Activated T-cell treated with anti-CD3 and anti-CD28 coated beads for 48 hours (primary cell): ENCODE measurements at places on chromosomes 6 and 20.
A peak's percentile ranks its signal among the peaks of the same experiment; 100 is the strongest.

- DNase-seq = peak; percentile 21
Observed at GRCh38 chr6:105900125-105900937, 185.8 kb upstream of the PRDM1 start.

- DNase-seq = peak; percentile 78
Observed at GRCh38 chr20:16574656-16575355, 1.6 kb upstream of the KIF16B start.

DNA sequence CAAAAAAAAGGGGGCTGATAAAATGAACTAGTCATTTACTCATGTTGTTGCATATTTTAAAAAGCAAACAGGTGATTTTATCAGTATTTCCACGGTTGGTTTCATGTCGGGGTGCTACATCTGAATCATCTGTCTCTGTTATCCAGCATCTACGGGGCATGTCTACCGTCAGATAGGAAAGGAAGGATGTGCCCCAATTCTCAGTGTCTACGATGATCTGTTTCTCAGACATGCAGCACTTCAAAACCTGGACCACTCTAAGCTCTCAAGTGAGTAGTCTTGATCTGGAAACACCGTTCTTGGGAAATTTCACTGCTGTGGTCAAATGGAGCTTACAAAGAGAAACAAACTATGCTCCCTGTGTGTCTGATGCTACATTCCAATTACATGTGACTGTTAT, 240.3 kb upstream of the TAB2 start:
- no peak for DNase-seq

DNA sequence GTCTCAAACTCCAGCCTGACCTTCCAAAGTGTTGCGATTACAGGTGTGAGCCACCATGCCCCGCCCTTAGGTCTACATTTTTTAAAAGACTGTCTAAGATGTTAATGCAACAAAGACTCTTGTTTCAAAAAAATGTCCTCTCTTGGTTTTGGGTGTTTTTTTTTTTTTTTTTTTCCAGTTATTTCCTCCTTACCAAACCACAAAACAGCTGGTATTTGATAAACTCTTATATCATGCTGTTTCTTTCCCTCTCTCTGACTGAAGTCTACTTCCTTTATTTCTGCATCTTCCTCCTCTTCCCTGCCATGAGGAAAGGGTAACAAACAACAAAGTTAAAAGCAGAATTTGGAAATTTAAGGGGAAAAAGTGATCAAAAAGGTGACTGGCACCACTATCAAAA, 21.2 kb downstream of the STK38 start:
- DNase-seq = no peak

GRCh38 chr6:17416806-17417205, 23.4 kb downstream of the CAP2 start:
- no peak for DNase-seq

DNA sequence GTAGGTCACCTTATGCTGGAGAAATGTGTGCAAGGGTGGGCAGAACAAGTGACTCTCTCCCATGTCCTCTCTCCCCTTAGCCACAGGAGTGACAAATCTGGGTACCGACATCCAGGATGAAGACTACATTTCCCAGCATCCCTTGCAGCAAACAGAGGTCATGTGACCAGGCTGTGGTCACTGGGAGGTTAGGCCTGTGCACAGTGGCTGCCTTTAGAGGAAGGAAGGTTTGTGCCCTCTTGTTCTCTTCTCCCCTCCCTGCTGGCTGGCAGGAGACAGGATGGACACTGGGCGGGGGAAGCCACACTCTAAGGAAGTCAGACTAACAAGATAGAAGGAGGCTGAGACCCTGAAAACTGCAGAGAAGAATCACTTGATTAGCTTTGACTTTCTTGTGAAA, 360.2 kb downstream of the PREX1 start:
- DNase-seq = no peak

- no peak for DNase-seq
Observed at GRCh38 chr20:58697867-58698703, 5.5 kb downstream of the NPEPL1 start.

GRCh38 chr6:12148841-12149240, 136.7 kb downstream of the HIVEP1 start:
- no peak for DNase-seq

GRCh38 chr20:62875419-62876361, 14.1 kb upstream of the TCFL5 start:
- no peak for DNase-seq

GRCh38 chr6:96844530-96844929, 7.3 kb upstream of the GPR63 start:
- DNase-seq = no peak

GRCh38 chr6:8888468-8888867, 453.1 kb upstream of the SLC35B3 start:
- DNase-seq = no peak

DNA sequence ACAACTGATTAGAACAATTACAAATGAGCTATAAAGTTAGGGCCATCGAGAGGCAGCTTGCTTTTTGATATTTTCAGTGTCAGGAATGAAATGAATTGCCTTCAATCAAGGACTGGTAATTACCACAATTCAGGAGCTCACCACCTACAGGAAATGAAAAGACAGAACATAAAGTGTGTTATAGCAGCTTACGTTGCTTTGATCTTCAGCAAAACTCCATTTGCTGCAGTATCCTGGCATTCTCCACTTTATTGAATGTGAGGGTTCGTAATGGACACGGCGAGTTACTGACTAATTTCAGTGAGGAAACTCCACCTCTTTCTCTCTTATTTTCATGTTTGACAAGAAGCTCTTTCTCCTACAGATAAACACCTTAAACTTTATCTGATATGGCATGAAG, 440.0 kb upstream of the HSF2 start:
- DNase-seq = no peak

DNA sequence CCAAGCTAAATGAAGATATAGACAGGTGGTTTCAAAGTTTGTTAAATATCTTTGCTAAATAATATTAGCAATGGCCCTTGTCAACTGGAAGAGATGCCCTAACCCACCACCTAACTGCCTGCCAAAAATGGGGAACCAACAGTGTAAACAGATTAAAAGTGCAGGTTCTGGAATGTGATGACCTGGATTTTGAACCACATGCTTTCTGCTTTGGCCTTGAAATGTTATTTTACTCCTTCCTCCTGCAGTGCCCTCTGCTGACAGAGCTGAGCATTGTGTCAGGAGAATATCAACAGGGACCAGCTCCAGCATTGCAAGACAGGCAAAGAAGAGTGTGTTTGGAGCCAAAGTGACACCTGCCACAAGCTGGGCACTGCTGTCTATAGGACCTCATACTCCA, 226.6 kb downstream of the MYLK4 start:
- no peak for DNase-seq

DNA sequence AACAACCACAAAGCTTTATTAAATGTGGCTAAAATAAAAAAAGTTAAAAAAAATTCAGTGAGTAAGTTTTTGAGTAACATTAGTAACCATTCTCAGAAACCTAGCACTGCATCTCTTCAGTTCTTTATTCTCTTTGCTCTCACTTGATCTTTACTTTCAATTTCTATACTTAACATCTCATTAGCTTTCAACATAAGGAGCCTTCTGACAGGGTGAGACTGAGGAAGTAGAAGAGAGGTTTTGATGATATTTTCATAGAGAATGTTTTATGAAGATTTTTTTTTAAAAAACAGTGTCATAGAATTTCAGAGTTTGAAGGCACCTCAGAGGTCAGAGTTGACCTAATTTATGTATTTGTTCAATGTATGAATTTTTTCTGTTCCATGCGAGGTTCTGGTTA, 60.8 kb downstream of the FAM83B start:
- DNase-seq = no peak

DNA sequence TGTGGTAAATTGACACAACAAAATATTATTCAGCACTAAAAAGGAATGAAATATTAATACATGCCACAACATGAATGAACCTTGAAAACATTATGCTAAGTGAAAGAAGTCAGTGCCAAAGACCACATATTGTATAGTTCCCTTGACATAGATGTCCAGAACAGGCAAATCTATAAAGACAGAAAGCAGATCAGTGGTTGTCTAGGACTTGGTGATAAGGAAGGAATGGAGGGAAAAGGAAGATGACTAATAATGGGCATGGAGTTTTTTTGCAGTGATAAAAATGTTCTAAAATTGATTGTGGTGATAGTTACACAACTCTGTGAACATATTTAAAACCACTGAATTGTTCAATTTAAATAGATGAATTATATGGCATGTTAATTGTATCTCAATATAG, 32.5 kb downstream of the TBX18 start:
- DNase-seq = no peak

DNA sequence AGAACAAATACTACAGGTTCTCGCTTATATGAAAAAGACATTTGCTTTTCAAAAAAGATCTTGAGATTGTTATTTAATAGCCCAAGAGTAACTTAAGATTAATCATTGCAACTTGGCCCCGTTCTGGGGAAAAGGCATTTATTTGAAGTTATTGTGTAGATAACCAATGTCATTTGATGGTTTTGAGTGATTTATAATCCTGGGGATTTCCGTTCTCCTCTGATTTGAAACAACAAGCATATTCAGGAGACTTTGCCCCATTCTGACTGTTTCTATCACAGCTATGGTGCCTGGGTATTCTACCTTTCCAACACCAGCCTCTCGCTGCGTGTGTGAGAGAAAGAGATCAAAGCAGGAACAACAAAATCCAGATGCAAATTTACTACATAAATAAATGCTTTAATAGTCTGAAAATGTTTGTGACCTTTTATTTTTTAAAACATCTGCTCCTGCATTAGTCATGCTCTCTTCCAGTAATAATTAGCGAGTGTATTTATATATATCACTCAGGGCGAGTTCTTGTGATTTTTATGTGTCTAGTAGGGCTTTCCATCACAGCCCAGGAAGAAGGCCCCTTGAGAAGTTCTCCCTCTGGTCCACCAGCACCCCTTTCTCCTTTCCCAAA, 197.9 kb upstream of the FOXQ1 start:
- no peak for DNase-seq

DNA sequence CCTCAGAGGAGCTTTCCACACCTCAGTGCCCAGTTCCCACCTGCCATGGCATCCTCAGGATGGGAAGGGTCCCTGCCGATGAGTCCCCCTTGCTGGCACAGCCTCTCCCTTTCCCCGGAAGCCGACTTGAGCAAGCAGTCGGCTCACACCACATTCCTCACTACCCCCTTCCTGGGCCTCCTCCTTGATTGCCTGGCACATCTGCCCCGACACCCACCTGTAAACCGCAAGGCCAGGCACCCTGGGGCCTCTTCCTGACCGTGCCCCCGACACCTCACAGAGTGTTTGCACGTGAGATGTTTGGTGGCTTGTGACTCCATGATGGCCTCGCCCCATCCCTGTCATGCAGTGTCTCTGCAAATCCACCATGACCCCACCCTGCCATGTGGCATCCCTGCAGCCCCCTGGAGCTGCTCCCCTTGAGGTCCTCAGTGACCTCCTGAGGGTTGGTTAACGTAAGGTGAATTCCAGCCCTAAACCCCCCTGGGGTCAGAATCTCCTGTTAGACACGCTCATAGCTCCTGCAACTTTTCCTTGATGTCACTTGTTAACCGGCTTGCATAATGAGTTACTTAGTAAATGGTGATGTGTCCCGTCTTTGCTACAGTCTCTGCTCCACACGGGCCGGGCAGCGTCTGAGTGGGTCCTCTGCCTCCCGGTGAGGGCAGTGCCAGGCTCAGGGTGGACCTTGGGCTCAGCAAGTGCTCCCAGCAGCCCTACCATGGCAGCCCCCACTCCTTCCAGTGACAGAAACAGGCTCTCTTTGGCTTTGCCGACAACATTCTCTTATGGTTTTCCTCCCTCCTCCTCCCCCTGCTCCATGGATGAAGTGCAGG, 115.9 kb upstream of the FRMD1 start:
- DNase-seq = no peak

DNA sequence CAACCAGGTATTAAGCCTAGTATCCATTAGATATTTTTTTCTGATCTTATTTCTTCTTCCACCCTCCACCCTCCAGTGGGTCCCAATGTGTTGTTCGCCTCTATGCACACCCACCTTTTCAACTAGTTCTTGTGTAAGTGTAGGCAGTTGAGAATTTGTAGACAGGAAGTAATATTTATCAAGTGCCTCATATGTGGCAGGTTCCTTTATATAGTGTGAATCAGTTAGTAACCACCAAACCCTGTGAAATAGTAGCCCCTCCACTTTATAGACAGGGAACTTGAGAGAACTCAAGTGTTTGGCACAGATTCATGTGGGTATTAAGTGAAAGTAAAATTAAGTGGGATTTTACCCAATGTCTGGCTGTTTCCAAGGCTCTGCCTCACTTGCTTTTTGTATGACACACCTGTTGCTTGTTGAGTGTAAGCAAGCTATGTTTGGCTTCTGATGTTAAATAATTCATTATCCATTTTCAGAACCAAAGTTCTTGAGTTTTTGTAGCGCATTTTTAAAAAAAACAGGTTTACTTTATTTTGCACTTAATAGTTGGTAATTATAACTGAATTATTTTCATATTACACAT, 24.8 kb downstream of the AFDN start:
- no peak for DNase-seq

DNA sequence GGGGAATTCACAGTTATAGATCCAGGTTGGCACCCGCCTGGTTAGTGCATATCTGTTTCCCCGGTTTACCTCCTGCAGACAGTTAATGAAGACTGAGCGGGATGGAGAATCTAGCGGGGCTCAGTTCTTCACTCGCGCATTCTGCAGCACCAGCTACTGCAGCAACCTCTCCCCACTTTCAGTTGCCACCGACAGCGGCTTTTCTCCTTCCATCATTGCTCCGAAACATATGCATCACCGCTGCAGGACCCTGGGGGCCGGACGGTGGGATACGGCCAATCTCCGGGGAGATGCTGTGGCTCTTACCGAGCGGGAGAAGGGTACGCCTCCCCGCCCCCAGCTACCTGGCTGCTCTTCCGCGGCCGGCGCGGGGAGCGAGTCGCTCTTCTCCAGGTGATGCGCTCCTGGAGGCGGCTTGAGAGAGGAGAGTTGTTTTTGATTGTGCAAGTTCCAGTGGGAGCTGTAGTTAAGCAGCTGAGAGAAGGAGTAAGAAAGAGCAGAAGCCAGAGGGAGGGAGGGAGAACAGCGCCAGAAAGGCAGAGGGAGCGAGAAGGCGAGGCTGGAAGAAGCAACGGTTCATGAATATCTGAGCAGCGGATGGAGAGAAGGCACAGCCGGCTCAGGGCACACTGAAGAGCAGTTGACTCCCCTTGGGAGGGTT, at the start of gene SGK1:
Gene SGK1, minus strand, starts transcription at position 642 of the 661 bp plus-strand sequence. CDS start 652 bp downstream, outside the sequence.
- no peak for DNase-seq

DNA sequence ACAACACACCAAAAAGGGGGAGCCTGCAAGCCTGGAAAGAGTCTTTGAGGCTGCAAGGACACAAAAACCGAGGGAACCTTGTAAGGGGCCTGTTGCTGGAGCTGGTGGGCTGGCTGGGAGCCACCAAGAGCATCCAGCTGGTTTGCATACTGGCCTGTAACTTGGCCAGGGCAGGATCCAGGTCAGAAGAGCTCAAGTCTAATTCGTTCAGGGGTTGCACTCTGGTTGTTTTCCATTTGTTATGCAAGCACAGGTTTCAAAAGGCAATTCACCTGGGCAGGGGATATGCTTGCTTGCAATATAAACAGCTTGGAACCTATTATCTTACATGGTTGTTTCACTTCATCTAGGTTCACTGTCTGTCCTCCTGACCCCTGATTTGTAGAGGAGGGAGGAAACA, 98.3 kb upstream of the GCM1 start:
- no peak for DNase-seq

DNA sequence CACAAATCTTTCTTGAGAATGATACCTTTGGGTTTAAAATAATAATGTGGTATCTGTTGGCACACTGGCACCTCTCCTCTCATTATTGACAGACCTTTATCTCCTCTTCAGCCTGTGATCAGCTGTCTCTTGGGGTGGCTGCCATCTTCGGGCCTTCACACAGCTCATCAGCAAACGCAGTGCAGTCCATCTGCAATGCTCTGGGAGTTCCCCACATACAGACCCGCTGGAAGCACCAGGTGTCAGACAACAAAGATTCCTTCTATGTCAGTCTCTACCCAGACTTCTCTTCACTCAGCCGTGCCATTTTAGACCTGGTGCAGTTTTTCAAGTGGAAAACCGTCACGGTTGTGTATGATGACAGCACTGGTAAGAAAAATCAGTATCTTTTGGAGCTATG, 232.8 kb downstream of the GRIK2 start:
- DNase-seq = no peak
